Stimulated activated CD4-positive, alpha-beta T cell treated with anti-CD3 and anti-CD28 coated beads, Interleukin-12 subunit alpha, Interleukin-12 subunit beta, amount 100 ng/mL, for 48 hours (primary cell): ENCODE measurements at places on chromosomes 12 and 14.

- DNase-seq: no peak
Measured at GRCh38 chr12:1469070-1469469, 125.3 kb downstream of the FBXL14 start.

- DNase-seq: no peak
Measured at GRCh38 chr12:6201213-6201608, 1.0 kb downstream of the CD9 start.

DNA sequence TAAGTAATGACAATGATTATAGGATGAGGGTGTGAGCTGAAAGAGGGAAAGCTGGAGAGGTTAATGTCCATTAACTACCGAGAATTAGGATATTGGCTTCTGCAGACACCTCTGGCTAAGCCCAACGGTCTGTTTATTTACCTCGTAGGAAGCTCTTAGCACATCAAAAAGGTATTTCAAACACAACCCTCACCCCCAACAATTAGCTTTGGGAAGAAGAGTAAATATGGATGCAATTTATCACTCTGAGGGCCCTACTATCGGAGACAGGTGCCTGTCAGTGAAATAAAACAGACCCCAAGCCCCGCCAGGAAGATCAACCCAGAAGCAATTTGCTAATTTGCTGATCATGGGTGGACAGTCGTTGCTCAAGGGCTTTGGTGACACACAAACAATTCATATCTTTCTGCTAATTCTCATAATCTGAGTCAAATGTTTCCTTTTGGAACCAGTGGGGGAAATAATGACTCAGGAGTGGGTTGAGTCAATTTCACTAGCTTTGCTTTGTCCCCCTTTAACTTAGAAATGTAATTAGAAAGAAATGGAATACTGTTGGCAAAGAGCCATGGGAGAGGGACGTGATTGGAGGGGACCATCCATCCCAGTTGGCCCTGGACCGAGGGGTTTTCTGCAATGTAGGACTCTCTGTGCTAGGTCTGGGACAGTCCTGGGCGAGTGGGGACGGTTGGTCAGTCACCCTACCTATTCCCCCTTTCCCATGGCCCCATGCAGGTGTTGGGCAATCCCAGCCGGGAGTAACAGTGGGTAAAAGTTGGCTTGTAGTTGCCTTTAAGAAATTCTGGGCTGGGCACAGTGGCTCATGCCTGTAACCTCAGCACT, 99.1 kb upstream of the MED13L start:
- no peak for DNase-seq

DNA sequence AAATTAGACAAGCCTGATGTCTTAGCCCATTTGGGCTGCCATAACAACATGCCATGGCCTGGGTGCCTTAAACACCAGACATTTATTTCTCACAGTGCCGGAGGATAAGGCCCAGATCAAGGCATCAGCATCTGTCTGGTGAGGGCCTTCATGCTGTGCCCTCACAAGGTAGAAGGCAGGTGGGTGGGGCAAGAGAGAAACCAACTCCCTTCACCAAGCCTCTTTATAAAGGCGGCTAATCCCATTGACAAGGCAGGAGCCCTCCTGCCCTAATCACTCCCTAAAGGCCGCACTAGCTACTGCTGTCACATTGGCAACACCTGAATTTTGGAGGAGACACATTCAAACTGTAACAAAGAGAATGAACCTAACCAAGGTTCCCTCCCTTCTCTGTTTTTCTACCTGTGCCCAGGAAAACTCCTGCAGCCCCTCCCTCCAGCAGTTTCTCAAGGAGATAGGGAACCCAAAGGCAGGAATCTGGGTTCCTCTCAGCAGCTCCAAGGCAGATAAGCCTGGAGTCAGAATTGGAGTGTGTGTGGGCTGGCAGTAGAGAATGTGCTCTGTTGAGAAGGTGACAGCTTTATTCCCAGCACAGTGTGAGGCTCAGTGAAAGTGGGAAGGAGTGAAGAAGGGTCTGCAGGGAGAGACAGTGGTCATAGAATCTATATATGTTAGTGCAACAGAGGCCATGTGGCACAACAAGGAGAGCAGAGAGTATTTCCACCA, 21.7 kb upstream of the GPATCH2L start:
- DNase-seq: no peak

- no peak for DNase-seq
Measured at GRCh38 chr12:132351751-132352495, 22.5 kb upstream of the GALNT9 start.

GRCh38 chr12:2287589-2287988, 234.8 kb downstream of the CACNA1C start:
- DNase-seq: no peak
